ENCODE measurements at places on chromosomes 5 and 9.

DNA sequence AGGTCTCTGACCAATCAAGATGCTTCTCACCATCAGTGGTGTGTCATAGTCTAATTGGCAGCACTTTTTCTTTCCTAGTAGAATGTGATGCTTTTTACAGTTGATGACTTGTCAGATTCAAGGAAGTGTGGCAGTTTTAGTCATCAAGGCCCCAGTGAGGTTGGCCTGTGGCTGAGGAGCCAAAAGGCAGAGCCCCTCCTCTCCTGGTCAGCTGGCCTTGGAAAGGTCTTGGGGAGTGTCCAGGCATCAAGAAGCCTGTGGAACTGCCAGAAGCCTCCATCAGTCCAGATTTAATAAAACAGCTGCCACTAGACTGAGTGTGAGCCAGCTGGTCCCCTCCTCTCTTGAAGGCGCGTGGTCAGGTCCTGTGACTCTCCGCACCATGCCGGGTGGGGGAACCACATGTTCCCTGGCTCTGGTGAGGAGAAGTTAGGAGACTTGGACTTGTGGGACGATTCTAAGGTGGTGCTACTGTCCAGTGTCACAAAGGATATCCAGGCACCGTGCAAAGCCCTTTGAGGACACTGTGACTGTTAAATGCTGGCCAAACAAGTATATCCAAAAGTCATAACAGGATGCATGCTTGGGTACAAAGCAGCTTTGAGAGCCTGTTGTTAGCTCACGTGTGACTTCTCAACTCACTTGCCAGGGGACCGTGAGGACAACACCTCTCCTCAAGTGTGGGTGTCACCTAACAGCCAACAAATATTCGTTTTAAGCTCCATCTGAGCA is 6.1 kb upstream of the ANGPTL2 start:
- DNase-seq = no peak

GRCh38 chr5:158879993-158880392 is 219.7 kb downstream of the EBF1 start:
- no peak for DNase-seq

- no peak for DNase-seq
Measured at GRCh38 chr9:136300016-136300545, 3.8 kb downstream of the CCDC187 start.

DNA sequence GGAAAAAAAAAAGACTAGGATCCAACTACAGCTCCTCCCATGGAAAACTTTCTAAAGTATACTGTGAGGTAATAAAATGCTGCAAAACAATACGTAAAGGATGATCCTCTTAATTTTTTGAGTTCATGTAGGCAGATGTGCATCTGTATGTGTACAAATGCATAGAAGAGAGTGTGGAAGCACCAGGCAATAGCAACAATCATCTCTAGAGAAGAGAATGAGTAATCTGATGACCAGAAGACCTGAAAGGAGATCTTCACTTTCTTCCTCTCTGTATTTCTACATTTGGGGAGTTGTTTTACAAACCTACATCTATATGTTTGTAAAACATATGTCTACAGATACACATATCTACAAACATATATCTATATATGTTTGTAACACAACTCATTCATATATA is 29.3 kb upstream of the SPDL1 start:
- DNase-seq = no peak

- no peak for DNase-seq
Measured at GRCh38 chr5:30894811-30895210, 298.7 kb upstream of the CDH6 start.

DNA sequence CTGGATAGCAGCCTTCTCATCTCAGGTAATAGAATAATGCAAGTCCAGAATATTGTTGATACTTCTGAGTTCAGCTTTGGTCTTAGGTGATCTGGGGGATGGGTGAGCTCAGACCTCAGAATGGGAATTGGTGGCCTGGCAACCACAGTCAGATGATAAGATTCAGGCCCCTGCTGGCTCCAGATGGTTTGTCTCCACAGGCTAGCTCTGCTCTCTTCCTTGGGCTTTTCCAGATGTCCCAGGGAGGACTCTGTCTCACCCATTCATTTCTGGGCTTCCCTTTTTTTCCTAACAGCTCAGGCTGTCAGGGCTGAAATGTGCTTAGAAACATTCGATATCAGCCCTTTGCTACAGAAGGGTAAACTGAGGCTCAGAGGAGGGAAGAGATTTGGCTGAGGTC is 17.6 kb upstream of the TNFSF15 start:
- DNase-seq = no peak

DNA sequence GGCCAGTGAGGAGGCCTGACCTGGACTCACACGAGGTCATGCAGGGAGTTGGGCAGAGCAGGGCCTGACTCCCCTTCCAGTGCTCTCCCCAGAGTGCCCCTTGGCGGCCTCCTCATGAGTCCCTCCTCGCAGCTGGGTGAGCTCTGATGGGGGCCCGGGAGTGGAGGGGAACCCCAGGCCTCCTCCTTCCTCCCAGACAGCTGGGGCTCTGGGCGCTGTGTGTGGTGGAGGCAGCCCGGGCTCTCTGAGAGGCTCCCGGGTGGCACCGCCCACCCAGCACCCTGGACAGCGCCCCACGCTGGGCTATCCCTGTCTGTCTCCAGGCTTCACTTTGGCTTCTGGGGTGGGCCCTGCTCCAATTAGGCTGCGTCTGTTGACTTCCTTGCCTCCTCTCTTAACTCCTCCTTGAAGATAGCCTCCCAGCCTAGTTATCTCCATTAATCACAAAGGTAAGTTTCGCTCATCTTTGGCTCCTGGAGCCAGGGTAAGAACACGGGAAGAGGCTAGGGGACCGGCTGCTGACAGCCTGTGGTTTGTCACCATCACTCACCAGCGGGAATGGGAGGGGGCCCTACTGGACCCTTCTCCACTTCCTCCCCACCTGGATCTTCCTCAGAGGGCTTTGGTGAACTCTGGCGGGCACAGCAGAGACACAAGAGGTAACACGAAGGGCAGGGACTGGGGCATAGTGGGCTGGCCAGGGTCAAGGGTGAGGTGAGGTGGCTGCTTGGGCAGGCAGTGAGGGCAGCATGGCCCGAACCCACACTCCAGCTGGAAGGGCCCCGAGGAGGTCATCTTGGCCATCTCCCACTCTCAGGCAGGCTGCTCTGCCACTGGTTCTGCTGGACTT is 13.1 kb downstream of the PSD2 start:
- DNase-seq = no peak

DNA sequence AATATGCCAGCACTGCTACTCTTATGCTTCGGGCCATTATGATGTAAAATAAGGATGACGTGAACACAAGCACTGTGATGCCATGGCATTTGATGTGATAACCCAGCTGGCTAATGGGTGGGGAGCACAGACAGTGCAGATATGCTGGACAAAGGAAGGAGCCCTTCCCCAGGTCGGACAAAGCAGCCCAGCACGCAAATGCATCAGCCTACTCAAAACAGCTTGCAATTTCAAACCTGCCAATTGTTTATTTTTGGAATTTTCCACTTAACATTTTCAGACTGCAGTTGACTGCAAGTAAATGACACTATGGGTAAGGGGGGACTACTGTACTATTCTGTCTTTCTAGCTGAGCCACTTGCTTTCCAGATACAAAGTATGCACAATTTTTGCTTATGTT is 181.3 kb downstream of the DCP2 start:
- no peak for DNase-seq

DNA sequence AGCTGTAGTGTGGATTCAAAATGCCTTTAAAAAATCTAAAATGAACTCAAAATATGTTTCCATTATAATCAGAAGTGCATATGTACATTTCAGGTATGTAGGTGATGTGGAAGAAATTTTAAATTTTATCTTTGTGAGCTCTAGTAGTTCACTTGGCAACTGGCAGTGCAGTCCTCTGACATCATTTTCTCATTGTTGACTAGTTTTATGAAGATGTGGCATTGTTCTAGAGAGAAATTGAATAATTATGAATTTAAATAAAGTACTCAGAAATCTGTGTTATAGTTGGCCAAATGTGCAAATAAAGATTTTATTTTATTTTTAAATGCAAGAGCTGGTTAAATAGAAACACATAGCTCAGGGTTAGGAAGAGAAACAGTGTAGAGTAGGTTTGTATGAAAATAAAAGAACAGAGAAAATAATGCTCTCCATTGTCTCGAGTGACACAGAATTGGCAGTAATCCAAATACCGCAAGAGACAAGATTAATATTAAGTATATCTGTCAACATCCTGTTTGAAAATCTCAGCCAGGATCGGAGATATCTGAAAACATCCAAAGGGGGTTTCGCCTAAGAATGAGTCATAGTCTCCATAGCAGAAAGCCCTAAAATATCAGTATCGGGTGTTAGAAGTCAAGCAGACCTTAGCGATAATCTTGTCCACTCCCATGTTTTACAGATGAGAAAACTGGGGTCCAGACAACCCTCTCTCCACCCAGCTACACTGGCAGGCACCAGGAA is 189.4 kb downstream of the CCDC192 start:
- no peak for DNase-seq

DNA sequence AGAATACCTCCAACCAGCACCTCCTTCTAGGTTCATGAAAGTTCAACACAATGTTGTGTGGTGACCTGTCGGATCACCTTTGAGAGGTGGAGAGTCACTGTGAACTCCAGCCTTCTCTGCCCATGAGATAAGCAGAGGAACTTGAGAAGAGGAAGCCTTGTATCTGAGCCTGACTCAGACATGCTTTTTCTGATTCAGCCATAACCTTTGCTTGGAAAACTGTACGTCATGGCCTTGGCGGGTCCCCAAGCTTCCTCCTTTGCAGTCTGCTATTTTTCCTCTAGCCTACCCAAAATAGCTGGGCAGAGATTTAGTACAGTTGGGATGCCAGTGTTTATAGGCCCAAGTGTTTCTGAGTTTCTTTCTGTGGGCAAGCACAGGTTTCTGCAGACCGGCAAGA is 274.7 kb downstream of the CETN3 start:
- no peak for DNase-seq

GRCh38 chr5:65961633-65962032 is 35.3 kb downstream of the ERBIN start:
- DNase-seq = no peak

DNA sequence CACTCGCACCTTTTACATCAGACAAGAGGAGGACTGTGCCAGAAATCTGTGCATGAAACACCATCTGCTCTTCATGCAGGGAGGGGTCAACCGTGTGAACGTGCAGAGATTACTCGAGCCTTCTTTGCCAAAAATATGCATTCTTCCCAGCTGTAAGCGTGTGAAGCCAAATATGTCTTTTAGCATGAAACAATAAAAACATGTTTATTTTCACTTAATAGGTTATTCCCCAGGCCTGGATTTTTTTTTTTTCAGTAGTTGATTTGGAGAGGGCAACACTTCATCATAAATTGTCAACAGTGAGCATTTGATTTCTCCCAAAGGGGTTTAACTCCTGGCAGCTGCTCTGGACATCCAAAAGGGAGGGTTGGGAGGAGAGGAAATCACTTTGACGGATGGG is 23.8 kb downstream of the PLAC8L1 start:
- DNase-seq = peak; percentile 63

GRCh38 chr5:104734046-104734445 is 1171.5 kb upstream of the NUDT12 start:
- no peak for DNase-seq

- DNase-seq = no peak
Measured at GRCh38 chr5:60163762-60164161, 270.2 kb upstream of the PDE4D start.

DNA sequence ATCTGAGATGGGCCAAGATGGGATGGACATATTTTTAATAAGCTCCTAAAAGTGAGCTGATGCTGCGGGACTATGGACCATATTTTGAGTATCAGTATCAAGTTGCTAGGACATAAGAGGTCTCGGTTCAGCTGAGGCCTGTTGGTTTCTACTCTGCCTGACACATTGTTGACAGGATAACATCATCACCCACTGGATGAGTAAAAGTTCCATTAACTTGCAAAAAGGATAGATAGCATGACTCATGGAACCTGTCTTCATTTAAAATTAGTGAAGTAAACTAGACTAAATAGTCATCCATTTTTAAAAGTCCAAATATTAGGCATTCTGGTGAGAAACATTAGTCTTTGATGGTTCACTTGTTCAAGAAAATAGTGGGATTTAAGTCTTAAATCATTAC is 33.3 kb downstream of the PARP8 start:
- no peak for DNase-seq

DNA sequence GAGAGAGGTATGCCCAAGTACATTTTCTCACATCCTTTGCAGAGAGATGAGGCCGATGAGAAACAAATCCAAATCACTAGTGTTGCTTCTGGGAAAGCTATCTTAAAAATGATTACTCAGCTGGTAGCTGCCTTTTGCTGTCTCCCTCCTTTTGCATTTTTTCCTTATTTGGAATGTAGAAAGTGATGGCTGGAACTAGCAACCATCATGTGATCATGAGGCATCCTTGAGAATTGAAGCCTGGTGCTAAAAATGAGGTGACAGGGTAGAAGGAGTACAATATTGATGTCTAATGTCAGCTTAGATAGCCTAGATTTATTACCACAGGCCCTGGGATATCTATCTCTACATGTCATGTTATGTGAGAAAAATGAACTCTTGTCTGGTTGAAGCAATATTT is 109.3 kb upstream of the TAF11L2 start:
- DNase-seq = no peak

DNA sequence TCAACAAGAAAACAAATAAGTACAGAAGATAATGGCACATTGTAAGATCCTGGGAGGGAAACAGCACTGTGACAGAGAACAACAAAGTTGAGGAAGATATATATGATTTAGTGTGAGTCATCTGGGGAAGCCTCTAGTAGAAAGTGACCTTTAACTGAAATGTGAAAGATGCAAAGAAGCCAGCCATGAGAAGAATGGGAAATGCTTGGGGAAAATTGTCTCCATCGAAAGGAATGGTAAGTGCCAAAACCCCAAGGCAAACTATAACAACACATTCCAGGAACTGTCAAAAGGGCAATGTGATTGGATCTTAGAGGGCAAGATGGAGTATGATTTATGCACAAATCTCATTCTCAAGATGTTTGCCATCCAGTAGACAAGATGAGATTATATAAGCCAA is 537.8 kb upstream of the BRINP1 start:
- no peak for DNase-seq

- no peak for DNase-seq
Measured at GRCh38 chr5:32565145-32565544, 20.2 kb upstream of the SUB1 start.

GRCh38 chr5:58127255-58128220 is 332.3 kb downstream of the PLK2 start:
- DNase-seq = no peak

GRCh38 chr5:53123702-53124101 is 14.1 kb upstream of the MOCS2 start:
- DNase-seq = no peak

DNA sequence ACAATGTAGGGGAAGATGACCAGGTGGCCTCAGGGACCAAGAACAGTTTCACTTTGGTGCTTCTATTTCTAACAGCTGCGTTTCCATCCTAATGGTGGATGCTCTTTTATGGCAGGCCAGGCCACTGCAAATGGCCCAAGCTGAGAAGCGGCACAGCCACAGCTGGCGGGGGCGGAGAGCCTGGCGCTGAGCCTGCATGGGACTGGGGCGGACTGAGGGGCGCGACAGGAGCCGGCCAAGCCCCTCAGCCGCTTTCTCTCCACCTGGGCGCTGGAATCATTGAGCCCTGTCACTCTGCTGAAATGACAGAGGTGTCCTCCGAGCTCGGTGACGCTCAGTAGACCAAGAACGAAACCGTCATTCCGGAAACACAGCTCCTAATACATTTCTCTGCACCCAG is 317.3 kb upstream of the PDE4D start:
- DNase-seq = no peak

GRCh38 chr9:7324152-7324598 is 475.4 kb downstream of the DMAC1 start:
- DNase-seq = no peak

- DNase-seq = no peak
Measured at GRCh38 chr5:155935723-155936122, 391.2 kb upstream of the SGCD start.

GRCh38 chr5:168480601-168481000 is 5.7 kb upstream of the RARS1 start:
- DNase-seq = no peak
